ENCODE measurements at places on chromosomes 2 and 18.
A peak's percentile ranks its signal among the peaks of the same experiment; 100 is the strongest.

GRCh38 chr18:22176420-22177326 is 7.3 kb downstream of the GATA6 start:
- DNase-seq = no peak

GRCh38 chr2:235303499-235304291 is 190.1 kb upstream of the AGAP1 start:
- no peak for DNase-seq

DNA sequence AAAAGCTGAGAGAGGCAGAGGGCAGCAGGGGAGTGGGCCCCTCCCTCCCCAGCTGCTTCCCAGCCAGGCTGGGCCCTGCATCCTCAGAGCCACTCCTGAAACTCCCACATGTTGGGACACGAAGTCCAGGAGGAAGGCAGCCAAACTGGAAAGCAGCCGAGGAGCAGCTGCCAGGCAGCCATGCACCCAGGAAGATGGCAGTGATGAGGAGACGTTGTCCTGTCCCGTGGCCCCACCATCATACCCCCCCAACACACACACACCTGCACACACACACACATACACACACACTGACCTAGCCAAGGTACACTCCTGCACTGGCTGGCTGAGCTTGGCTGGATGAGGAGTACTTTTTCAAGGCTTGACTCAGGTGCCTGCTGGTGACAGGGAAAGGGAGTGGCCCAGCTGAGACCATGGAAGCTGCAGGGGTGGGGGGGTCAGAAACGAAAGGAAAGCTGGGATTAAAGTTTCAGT is 106.0 kb downstream of the CYP26B1 start:
- DNase-seq = no peak

DNA sequence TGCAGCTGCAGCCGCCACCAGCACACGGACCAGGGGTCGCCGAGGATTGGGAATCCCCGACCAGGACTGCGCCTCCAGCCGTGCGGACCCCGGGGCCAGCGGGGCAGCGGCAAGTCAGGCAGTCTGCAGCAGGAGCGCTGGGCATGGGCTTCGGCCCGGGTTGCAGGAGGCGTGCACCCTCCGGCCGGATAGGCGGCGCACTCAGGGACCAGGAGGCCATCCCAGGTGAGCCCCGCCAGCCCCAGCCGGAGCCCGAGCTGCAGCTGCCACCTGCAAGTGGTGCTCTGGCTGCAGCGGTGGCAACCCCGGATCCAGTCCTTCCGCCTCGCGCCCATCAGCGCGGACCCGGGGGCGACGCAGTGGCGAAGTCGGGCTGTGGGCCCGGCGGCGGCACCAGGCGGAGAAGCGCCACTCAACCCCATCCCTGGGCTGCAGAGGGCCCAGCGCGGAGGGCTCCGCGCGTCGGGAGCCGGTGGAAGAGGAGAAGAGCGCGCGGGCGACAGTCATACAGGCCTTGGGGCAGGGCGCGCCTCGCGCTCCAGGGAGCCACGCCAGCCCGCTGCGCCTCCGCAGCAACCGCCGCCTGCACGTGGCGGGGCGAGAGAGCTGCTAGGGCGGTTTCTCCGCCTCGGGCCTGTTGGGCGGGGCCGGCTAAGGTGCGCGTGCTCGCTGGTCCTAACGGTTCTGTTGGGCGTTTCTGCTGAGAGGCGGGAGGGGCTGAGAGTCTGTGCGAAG is 73.8 kb downstream of the RPIA start:
- DNase-seq = no peak

DNA sequence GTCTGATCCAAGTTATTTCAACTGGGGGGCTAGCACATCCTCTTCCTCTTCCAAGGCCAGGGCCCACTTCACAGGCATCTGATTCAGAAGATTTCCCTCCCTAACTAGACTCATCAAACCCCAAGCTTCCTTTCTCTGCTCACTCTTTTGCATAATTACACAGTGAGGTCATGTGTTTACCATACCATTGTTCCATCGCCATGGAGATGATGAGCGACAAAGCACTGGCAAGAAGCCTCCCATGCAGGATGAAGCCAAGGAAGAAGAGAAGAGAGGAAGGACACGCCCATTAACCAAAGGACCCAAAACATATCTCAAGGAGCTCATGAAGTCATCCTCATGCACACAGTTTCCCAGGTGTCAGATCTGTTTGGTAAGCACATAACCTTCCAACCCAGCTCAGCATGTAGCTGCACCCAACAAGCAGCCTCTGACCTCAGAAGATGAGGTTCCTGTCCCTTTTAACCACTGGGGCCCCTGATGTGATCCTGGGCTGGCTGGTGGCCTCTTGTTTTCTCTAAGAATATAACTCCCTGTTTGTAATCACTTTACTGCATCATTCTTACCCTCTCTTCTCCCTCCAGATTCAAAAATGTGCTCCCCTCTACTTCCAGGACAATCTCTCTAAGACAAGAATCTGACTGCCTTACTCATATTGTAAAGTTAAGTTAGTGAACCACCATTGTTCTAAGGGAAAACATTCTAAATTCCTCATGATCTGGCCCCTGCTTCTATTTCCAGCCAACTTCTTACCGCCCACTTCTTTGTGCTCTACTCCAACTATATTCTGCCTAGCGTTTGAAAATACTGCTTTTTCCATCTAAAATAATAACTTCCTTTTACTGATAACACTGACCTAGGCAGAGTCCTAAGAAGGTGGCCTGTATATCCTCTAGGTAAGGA is 190.1 kb downstream of the TTC32 start:
- no peak for DNase-seq

- DNase-seq = peak; percentile 92
Measured at GRCh38 chr2:130372055-130372832, 16.4 kb downstream of the PTPN18 start.

DNA sequence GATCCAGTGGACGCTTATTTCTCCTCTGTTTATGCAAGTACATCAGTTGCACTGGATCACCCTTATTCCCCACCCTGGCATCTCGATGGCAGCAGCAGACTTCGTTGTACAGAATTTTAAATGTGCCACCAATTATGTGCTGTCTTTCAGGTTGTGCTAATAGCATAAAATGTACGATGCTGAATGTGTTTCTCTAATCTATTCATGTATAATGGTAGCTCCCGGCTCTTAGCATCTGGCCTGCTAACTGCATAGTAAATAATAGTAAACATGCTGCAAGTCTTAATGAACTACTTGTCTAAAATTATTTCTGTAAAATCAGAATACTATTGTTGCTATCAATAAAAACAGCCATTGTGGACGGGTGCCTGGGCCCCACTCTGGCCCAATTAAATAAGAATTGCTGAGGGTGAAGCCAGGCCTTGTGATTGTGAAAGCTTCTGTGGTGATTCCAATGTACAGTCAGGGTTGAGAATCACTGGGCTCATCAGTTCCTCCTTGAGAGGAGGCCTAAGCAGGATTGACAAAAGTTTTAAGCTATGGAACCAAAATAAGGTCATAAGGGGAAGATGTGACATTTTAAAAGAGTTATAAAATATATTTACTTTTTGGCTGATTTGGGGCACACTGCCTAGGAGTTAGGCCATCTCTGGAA is 14.4 kb upstream of the MYO3B start:
- DNase-seq = no peak

- no peak for DNase-seq
Measured at GRCh38 chr18:45116116-45116515, 435.4 kb downstream of the SETBP1 start.

Measured in inflammatory macrophage treated with lipopolysaccharide for 1 hour (primary cell).